ENCODE measurements at places on chromosomes 6 and 20. TPM values are rescaled to one million over a fixed set of nuclear protein-coding genes. Genes with fewer than 3 reads are reported as not detected.

ULBP1 gene
- total RNA-seq, result 0.41 TPM

SLC2A10 gene
- not detected for total RNA-seq

- DNase-seq, result no peak
Observed at GRCh38 chr6:74857157-74857556, 348.7 kb downstream of the COL12A1 start.

- DNase-seq, result no peak
Observed at GRCh38 chr20:10863337-10864060, 189.7 kb upstream of the JAG1 start.

GRCh38 chr6:54288474-54288873 lies 19.8 kb upstream of the TINAG start:
- no peak for DNase-seq

GRCh38 chr20:32510120-32510600 lies 75.0 kb downstream of the NOL4L start:
- DNase-seq, result peak; percentile 23

Measured in CD8-positive, alpha-beta T cell (primary cell).